KBM-7 (cell line): ENCODE measurements at places on chromosomes 5 and 9.

DNA sequence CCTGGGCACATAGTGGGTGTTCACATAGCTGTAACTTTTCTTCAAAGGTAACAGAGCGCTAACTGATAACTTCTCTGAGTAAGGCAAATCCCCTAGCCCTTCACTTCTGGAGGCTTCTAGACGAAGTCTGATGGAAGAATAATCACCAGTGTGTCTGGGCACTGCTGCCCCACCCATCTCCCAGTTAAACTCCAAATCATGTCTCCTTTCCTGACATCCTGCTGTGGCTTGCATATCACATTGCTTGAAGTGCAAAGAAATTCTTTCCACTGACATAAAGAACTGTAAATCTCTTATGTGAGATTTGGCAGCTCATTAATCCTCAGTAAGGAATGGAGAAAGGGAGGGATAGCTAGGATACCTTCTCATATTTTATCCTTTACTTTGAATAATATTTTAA is 74.6 kb downstream of the MARCHF11 start:
- no peak for DNase-seq

DNA sequence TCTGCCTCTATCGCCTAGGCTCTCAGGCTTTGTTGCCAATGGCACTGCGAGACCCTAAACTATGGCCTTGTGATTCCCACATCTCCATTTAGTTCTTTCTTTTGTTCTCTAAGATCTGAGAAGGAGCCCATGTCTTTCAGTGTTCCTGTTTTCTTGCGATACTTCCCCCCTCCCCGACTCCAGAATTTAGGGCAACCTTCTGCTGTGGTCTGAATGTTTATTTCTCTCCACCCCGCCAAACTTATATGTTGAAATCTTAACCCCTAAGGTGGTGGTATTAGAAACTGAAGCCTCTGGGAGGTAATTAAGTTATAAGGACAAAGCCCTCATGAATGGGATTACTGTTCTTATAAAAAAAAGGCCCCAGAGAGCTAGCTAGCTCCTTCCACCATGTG is 6.4 kb downstream of the TMC1 start:
- no peak for DNase-seq

DNA sequence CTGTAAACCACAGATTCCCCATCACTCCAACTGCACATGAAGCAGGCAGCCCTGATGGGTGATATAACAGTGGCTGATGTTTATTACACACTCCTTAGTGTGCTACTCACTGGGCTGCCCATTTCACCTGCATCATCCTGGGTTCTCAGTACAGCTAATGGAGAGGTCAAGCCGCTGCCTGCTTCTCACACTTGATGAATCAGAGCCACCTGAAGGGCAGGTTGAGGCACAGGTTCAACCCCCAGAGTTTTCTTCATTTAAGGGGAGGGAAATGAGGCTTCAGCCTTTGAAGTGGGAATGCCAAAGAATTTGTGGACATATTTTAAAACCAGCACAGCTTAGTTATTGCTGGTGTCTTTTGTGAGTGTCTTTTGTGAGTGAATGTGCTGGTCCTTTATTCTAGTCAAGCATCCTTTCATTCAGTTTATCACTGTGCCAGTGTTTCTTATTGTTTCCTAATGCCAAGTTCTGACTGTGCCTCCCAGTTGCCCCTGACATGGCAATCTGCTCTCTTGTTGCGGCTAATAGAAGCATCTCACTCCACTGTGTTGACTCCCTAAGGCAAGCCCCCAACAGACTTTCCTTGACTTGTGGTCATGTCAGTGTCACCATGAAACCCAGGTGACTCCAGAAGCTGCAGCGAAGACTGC is 109.2 kb downstream of the FBXL7 start:
- no peak for DNase-seq

DNA sequence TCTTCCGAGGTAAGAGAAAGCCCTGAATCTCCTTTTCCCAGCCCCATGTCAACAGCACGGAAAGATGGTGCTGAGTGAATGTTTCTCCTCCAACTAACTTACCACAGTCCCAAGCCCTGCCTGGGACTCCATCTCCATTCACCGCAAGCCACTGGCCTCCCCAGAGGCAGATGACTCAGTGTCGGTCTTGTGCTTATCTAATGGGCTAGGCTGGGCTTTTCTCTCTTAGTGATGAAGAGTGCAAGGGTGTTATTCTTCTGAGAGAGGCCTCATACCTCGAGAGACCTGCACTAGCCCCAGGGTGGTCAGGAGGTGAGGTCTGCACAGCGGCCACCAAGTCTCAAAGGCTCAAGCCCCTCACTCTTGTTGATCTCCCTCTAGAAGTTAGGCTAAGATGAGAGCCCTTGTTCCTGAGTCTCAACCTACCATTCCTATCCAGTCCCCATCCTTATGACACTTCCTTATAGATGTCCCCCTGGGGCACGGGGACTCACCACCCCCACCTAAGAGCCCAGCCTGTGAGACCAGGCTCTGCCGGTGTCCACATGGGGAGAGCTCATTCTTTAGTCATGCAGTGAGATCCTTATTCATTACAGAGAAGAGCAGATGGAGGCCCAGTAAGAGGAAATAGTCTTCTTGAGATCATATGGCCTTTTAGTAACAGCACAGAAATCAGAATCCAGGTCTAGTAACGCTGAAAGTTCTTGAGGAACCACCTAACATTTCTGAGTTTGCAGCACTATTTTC is 127.0 kb downstream of the SAXO1 start:
- DNase-seq: no peak

- DNase-seq: no peak
These were observed 596.6 kb upstream of the ZNF608 start for GRCh38 chr5:125343015-125343414.

DNA sequence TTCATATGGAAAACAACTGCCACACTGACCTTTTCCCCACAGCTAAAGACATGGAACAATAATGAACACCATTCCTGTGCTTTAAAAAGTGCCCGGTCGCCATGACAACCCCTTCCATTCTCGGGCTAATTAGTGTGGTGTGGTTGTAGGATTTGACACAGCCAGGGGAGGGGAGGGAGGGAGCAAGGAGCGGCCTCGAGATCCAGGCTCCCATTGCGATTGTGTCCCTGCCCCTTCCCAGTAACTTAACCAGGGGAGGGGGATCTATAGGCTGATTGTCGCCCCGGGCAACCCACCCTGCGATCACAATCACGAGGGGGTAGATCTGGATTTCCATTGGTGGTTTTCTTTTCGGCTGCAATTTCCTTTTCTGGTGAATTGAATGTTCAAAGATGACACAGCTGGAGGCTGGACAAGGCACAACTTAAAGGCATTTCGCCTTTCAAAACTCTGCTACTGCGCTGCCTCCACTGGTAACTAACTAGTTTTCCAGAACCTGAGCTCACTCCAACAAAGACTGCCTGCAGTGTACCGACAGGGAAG is 96.7 kb upstream of the RETREG1 start:
- no peak for DNase-seq

- DNase-seq: no peak
These were observed 177.9 kb downstream of the C9orf50 start for GRCh38 chr9:129442803-129443511.

GRCh38 chr9:113967380-113967779 is 91.3 kb downstream of the ZNF618 start:
- DNase-seq: no peak

DNA sequence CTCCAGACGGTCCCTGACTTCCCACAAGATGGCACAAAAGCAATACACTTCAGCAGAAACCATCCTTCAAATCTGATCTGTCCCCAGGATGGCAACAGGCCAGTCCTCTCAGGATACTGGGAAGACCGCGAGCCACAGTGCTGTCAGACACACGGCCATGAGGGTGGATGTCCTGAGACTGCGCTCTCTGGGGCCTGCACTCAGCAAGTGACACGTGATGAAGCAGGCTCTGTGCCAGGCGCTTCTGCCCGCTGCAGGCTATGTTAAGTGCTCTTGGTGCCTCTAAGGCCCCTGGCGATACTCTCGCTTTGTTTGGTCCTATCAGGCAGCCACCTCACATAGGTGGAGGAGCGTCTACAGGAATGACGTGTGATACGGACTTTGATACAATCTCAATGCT is 7.1 kb downstream of the BRD9 start:
- no peak for DNase-seq

GRCh38 chr5:84231433-84231832 is 153.2 kb downstream of the EDIL3 start:
- no peak for DNase-seq

DNA sequence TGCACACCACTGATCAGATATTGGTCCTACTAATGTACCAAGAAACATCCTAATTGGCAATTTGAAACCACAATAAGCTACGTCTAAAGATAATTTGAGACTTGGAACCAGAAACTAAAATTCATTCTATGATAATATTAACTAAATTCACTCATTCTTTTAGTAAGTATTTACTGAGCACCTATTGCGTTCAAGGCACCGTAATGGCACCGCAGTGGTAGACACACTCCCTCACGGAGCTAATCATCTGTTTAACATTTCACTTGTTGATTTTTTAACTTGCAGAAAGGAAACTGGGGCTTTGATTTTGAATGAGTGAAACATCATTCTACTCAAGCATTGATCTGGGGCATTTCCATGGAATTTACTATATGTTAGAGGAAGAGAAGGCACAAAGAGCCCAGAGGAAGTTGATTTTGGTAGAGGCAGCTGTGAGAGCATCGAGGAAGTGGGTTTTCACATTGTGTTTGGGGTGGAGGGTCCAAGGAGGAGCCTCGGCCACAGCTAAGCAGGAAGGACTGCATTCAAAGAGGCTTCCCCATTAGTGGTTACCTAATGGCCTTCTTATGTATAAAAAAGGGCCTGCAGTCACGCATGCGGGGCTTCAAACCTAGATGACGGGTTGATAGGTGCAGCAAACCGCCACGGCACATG is 7.1 kb downstream of the RAPGEF1 start:
- peak; percentile 93 for DNase-seq

GRCh38 chr5:96256795-96257470 is 176.1 kb downstream of the PCSK1 start:
- no peak for DNase-seq

GRCh38 chr5:3595006-3595961 is at the start of gene IRX1:
IRX1 (plus strand) TSS chr5:3595832; CDS start chr5:3596106, 274 bp downstream.
- no peak for DNase-seq

DNA sequence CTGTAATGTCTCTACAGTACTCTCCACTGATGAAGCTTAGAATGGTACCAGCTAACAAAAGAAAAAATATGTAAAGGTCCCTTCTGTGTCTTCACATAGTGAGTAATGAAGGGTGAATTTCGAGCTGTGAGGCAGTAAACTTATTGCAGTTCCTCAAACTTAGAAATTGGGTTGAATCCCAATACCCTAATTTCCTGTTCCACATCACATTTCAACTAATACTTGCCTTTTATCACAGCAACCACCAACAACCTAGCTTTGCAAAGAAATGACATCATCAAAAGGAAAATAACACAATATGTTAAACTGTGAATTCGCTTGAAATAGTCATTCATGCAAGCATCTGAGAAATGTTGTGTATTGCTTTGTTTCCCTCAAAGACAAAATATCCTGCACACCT is 9.4 kb upstream of the TNFAIP8 start:
- no peak for DNase-seq

GRCh38 chr5:99029172-99029571 is 100.4 kb upstream of the CHD1 start:
- no peak for DNase-seq

DNA sequence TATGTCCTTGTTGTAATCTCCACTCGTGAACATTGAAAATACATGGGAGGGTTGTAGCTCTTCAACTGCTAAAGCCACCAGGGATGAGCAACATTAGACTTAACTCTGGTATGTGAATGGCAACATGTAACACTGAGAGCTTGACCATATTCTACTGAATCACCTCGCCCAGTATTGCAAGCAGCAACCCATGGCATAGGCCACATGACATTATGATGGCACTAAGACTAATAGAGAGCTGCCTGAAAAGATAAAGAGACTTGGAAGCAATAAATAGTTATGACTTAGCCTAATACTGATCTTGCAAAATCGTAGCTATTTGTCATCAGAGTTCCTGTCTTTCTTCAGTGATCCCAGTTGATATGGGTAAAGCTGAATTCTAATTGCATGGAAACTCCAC is 108.4 kb upstream of the NREP start:
- no peak for DNase-seq

DNA sequence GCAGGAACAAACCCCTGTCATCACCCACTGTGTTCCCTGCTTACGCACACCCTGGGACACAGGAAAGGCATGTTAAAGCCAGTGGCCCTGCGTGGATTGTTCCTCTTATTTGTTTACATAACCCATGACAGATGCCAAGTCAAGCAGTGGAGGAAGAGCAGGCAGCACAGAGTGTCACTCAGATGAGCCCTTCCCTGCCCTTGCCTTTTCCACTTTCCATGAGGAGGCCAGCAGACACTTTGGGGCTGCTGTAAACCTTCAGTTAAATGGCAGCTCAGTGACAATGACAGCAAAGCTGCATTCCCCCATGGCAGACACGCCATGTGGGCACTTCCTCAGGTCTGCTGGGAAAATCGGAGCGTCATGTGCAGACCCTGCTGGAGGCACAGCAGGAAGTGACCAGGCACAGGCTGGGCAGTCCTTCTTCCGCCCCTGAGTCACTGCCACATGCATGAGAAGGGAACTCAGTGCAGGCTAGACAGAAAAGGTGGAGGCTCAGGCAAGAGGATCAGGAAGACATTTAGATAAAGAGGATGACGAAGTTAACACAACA is 216.8 kb upstream of the PIK3R1 start:
- peak; percentile 34 for DNase-seq

DNA sequence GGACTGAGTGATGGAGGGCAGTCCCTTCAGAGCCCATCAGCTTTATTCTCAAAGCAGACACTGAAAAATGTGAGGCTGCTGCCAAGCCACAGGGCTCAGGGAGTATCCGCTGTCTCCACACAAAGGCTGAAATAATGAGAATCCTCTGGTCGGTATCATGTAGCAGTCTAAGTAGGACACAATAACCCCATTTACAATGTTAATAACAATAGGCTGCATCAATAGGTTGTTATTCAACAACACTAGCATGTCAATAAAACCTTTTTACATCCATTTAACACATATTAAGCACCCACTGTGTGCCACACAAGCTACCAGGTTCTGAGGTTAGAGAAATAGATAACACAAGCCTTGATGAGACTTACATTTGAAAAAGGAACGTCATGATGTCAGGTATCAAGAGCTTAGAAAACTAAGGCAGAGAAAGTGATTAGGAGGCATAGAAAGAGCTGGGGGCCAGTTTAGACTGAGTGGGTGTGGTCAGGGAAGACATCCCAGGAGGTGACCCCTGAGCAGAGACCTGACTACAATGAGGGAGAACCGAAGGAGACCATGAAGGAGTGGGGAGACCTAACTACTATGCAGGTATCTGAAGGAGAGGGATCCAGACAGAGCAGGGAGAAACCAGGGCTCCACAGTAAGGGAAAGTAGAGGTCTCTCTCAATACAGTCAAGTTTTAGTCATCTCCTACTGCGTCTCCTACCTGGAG is 140.1 kb upstream of the GRIA1 start:
- DNase-seq: no peak

GRCh38 chr5:173065155-173065554 is 9.0 kb downstream of the CREBRF start:
- DNase-seq: peak; percentile 31
